Frontal cortex (tissue), 4 donors: ENCODE measurements at places on chromosomes 4 and X.

GRCh38 chr4:86910820-86911684, 18.8 kb upstream of the C4orf36 start:
- no peak for DNase-seq

DNA sequence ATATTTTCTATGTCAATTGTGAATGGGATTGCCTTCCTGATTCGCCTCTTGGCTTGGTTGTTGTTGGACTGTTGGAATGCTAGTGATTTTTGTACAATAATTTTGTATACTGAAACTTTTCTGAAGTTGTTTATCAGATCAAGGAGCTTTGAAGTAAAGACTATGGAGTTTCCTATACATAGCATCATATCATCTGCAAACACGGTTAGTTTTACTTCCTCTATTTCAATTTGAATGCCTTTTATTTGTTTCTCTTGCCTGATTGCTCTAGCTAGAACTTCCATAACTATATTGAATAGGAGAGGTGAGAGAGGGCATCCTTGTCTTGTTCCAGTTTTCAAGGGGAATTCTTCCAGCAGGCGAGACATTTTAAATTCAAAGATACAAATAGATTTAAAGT, 226.5 kb downstream of the FBXO8 start:
- no peak for DNase-seq

GRCh38 chrX:9533611-9534010, 68.8 kb downstream of the TBL1X start:
- no peak for DNase-seq

- no peak for DNase-seq
Observed at GRCh38 chr4:45043911-45044310, 317.6 kb upstream of the GNPDA2 start.

DNA sequence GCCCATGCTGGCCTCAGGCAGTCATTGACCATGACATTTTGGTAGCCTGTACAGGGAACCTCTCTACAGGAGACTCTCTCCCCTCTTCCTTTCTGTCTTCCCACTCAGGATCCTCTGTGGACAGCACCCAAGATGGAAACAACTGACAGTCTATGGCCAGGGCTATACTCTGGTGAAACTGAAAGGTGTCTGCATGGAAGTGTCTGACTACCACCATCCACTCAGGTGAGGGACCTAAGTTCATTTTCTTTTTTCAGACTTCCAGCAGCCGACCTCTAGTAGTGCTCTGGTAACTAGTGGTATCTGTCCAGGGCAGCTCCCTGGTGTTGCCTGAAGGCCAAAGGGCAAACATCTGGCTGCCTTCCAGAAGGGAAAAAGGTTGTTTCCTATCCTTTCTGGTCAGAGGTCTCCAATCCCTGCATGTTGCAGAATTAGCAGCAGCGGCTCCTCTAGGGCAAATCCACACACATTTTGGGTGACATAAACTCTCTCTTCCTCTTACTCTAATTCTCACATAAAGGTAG, 804.5 kb downstream of the C4orf33 start:
- DNase-seq = no peak

DNA sequence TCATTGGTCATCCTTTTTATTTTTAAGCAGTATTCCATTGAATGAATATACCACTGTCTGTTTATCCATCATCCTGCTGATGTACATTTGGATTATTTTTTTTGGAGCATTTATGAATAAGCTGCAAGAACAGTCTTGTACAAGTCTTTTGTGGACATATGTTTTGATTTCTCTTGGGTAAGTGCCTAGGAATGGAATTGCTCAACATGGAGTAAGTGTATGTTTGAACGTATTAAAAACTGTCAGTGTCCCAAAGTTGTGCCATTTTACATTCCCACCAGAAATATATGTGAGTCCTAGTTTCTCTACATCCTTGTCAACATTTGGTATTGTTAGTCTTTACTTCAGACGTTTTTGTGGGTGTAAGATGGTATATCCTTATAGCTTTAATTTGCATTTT, 287.0 kb upstream of the POF1B start:
- DNase-seq = no peak

DNA sequence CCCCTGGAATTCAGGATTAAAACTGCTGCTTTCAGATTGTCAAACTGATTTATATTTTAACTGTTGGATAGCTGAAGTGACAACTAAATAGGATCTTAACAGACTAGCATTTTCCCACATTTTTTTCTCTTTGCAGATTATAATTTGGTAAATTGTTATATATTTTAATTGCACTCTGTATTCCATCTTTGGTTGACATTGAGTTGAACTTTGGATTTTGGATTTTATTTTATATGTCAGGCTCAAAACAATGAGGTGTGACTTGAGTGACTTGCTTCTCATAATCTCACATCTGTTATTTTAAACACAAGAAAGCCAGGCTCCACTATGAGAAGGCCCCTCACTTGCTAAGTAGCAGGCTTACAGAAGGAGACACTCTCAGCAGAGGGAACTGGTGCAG, 38.1 kb downstream of the NAA11 start:
- no peak for DNase-seq

DNA sequence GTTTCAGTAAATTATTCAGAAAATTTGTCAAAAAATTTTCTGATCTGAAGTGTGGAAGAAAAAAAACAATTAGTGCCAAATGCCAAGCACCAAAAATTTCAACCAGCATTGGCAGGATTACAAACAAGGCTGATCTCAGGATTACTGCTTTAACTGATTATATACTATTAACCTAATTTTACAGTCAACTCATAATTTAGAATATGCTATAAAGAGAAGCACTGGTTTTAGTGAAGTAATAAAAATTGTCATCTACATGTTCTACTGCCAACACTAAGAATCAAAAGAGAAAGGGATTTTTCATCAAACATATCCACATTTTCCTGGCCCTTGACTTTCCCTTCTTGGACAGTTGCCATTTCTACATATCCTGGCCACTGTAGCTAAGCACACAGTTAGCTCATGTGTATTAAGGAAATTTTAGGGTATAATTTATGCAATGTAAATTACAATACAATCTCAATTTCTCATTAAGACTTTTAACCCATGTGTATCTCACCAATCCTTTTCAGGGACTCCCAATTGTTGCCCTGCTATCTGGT, 33.8 kb downstream of the THOC2 start:
- DNase-seq = no peak

- no peak for DNase-seq
Observed at GRCh38 chr4:112526061-112526460, 10.1 kb upstream of the NEUROG2 start.

GRCh38 chrX:18884916-18885315, 99.0 kb downstream of the PHKA2 start:
- DNase-seq = no peak

DNA sequence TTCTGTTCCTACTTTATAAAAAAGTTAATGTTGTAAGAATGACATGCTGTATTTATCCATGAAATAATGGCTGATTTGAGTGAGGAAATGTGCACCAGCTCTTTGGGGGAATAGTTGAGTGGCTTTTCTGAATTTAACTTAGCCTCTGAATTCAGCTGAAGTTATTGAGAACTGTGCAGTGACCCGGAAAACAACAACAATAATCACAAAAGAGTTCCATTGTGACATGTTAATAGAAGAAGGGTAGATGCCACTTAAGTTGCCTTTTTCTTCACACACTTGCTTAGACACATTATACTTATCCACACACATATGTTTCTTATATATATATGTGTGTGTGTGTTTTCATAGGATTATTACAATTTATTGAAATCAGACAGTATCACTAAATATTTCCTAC, 301.2 kb downstream of the BMPR1B start:
- no peak for DNase-seq

- DNase-seq = no peak
Observed at GRCh38 chrX:13219991-13220764, 99.7 kb downstream of the ATXN3L start.

GRCh38 chrX:43973249-43974099, at the start of gene NDP:
TSS of gene NDP (minus strand) at chrX:43973390. CDS start at chrX:43958645, 14,745 bp downstream.
- DNase-seq = no peak

- no peak for DNase-seq
Observed at GRCh38 chrX:153926858-153927671, 1.0 kb upstream of the ARHGAP4 start.

- DNase-seq = no peak
Observed at GRCh38 chr4:24794916-24795665, at the start of gene SOD3. TSS of gene SOD3 (plus strand) at chr4:24795573. CDS start at chr4:24799522, 3,949 bp downstream.

GRCh38 chr4:144589512-144589911, 56.4 kb upstream of the HHIP start:
- no peak for DNase-seq

- DNase-seq = no peak
Observed at GRCh38 chr4:128393101-128393704, 105.6 kb upstream of the PGRMC2 start.

DNA sequence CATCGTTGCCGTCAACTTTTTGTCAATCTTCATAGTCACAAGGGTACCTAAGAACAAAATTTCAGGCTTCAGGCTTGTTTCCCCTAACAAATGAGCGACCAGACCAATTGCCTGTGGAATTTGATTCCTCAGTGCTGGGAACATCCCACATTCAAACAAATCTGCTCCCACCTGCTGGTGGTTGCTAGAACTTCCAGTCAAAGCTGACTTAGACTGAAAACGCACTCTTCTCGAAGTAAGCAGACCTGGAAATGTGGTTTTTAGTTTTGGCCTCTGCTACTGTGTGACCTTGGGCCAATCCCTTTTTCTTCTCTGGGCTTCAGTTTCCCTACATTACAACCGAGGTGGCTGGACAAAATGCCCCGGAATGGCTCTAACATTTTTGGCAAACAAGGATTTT, 1.8 kb upstream of the GABRQ start:
- DNase-seq = no peak

DNA sequence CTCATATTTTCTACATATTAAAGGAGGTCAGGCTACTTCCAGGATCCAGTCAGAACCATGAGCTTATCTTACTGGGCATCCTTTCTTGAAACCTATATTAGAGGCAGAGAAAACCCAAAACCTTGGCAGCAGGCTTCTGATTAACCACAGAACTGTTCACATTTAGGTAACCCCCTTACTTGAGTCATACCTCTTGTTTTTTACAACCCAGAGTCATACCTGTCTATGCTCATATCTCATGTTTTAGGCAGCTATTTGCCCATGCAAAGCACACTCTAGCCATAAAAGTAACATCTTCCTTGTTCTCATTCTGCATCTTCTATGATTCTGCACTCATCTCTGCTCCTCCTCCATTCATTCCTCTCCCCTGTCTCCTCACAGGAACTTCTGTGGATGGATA, 138.0 kb upstream of the SMIM31 start:
- DNase-seq = no peak

DNA sequence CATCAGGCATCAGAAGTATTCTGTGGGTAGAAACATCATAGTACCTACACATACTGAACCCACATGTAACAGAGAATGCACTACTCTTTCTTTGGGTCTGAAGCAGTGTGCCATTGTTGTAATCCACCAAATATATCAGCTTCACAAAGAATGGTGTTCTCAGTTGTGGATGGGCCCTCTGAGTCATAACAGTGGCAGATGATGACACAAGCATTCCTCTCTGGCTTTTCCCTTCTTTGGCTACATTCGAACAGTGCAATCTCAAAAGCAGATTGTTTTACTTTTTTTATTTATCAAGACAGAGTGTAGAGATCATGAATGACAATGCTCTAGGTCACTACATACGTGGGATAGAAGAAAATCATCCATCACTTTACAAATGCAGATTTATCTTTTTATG, 247.2 kb upstream of the EPHA5 start:
- no peak for DNase-seq

DNA sequence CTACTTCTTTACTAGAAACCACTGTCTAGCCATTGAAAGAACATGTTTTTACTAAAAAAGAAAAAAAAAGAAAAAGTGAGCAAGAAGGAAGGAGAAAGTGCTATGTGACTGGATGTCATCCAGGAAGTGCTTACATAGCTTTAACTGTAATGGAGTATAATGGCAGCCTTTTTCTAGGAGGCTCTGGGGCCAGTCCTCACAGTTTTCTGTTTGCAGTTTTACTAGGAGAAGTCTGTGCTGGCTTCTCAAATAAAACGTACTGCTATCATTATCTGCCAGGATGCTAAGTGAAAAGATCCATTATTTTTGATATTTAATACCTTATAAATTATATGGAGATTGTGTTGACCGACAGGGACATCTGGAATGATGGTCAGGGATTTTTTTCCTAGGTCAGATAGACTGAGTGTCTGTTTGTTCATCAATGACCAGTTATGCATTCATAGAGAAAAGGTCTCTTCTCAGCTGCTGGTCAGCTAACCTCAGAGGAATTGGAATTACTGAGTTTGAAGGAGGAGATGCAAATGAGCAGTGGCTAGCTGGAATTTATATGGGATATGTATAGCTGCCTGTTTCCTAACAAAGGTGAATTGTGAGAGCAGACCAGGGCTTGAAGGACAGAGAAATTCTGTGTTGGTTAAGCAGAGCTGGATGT, 21.7 kb downstream of the LPAR4 start:
- DNase-seq = no peak

- no peak for DNase-seq
Observed at GRCh38 chr4:140867356-140867755, 111.2 kb upstream of the TBC1D9 start.

- DNase-seq = no peak
Observed at GRCh38 chrX:122219226-122219625, 964.9 kb upstream of the GRIA3 start.

- DNase-seq = no peak
Observed at GRCh38 chr4:39228377-39228776, 46.0 kb downstream of the WDR19 start.

- no peak for DNase-seq
Observed at GRCh38 chr4:123411514-123411913, 14.9 kb downstream of the SPRY1 start.

DNA sequence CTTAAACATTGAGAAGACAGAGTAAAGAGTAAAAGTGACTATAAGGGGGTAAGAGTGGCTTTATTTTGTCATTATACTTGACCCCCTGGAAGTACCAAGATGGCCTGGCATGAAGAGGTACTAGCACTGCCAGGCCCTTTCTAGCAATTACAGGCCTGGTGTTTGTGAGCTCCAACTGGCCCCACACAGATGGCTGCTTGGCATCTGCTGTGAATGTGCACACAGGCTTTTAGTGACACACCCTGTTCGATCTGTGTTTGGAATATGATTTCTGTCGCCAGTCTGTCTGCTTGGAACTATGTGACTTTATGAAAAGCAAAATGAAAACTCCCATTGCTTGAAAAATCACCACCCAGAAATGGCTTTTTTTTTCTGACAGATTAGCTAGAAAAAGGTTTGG, 123.3 kb downstream of the CLCN4 start:
- DNase-seq = no peak

DNA sequence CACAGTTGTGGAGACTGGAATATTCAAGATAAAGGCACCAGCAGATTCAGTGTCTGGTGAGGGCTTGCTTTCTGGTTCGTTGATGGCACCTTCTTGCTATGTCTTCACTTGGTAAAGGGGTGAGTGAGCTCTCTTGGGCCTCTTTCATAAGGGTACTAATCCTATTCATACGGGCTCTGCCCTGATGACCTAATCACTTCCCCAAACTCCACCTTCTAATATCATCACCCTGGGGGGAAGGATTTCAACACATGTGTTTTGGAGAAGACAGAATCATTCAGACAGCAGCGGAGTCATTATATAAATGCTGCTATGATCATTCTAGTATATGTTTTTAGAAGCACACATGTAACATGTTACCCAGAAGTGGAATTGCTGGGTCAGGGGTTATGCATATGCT, 295.3 kb upstream of the CTSO start:
- no peak for DNase-seq
